Stimulated activated CD8-positive, alpha-beta memory T cell treated with anti-CD3 and anti-CD28 coated beads, Interleukin-4, amount 100 ng/mL, for 1 hour (primary cell): ENCODE measurements at places on chromosomes 4 and X.

DNA sequence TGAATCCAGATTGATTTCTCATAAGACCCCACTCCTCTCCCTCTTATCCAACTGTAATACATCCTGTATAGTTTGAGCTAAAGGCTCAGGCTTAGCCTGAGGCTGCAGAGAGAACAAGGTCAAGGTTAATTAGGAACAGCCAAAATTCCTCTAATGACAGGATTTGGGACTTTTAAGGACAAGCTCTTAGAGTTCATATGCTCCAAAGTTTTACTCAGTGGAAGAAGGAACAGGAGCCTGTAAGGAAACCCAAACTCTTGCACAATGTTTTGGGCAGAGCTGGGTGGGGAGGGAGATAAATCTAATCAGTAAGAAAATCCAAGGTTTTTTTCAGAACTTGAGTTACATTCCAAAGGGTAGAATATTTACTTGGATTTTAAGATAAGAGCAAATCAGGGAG is 238.8 kb downstream of the QDPR start:
- DNase-seq, result no peak

DNA sequence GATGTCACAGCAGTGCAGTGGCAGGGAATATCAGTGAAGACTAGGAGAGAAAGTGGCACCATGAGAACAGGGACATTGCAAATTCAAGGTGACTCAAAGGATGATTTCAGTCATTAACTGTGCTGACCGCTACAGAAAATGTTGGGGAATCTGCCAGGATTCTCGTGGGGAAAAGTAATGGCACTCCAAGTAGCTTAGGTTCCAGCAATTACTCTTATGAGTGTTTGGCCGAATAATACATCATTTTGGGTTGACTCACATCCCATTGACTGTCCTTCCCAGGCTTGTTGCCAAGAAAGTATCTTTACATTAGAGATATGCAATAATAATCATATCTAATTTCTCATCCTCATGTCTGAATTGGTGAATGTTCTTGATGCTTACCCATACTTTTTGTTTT is 1411.1 kb upstream of the PCDH7 start:
- DNase-seq, result no peak

GRCh38 chrX:16855363-16856075 is 14.6 kb downstream of the RBBP7 start:
- DNase-seq, result no peak

GRCh38 chr4:141158219-141158618 is 24.9 kb upstream of the RNF150 start:
- no peak for DNase-seq

GRCh38 chr4:44553180-44553579 is 98.2 kb downstream of the YIPF7 start:
- DNase-seq, result no peak

GRCh38 chr4:163600727-163601126 is 106.2 kb downstream of the TMA16 start:
- DNase-seq, result no peak

DNA sequence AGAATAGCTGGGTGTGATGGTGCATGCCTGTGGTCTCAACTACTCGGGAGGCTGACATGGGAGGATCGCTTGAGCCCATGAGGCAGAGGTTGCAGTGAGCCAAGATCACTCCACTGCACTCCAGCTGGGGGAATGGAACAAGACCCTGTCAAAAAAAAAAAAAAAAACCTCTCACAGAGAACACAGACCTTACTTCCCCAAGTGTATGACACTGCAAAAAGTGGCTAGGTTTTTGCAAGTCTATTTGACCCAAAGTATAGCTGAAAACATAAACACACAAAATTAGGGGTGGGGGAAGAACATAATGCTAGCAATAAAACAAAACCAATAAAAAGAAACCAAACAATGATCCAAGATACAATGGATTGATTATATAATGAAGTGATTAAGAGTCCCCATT is 6.7 kb downstream of the LAMP2 start:
- no peak for DNase-seq

GRCh38 chr4:123248085-123248659 is 148.4 kb upstream of the SPRY1 start:
- no peak for DNase-seq

GRCh38 chrX:19728915-19729314 is 158.5 kb downstream of the SH3KBP1 start:
- no peak for DNase-seq

DNA sequence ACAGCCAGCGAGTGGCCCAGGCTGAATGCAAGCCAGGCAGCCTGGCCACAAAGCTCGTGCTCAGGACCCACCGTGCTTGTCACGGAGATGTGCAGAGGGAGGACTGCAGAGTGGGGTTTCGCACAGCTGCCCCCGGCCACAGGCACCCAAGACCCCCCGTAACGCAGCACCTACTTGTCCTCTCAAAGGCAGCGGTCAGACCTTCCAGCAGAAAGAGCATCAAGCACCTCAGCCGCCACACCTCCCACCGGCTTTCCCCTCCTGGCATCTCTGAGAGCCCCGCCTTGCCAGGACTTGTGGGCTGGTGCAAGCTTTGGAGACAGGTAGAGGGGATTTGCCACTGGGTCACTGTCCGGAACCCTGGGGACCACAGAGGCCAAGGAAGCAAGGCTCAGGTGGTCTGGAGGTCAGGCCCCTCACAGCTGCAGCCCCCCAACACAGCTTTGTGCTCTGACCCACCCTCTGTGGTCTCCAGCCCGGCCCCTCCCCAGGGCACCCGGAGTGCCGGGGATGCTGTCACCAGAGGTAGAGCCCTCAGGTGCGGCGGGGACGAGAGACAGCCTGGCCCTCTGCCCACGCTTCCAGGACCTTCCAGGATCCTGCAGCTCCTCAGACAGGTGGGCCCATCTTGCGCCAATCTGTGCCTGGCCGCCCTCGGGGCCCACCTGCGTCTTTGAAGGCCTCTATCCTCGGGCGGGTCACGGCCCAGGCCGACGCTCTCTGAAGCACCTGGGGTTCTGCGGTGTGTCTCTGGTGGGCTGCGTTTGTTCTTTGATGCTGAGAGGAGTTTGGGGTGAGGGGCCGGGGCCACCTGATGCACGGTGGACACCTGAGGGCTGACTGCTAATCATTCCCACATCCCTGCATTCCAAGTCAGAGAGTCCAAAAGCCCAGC is 34.4 kb upstream of the HMX1 start:
- no peak for DNase-seq

GRCh38 chr4:793941-794621 is 31.8 kb downstream of the CPLX1 start:
- no peak for DNase-seq

GRCh38 chr4:97073194-97073593 is 1070.1 kb downstream of the STPG2 start:
- no peak for DNase-seq

DNA sequence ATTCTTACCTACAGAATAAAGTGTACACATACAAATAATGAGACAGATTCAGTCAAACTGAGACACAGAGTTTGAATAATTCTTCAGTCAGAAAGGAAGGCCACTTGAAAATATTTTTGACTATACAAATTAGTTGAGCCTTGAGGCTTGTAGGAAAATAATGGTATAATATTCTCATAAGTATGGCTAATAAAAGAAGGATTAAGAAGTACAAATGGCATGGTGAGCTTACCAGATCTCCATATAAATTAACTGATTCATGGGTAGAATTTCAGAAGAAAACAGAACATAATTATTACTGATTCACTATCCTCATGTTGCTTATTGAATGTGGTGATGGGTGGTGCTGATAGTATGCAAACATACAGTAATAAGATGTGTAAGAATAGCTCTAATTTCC is 401.1 kb downstream of the PCDH18 start:
- no peak for DNase-seq

DNA sequence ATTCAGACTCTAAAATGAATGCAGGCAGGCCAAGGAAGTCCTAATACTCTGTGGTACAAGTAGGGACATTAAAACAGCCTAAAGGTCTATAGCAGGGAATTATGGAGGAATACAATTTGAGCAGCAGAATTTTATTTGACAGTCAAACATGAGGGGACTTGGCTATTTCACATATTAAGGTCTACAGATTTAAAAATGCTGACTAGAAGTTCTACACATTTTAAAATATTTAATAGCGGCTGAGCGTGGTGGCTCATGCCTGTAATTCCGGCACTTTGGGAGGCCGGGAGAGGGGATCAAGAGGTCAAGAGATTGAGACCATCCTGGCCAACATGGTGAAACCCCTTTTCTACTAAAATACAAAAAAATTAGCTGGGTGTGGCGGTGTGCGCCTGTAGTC is 10.8 kb downstream of the HAUS3 start:
- no peak for DNase-seq

DNA sequence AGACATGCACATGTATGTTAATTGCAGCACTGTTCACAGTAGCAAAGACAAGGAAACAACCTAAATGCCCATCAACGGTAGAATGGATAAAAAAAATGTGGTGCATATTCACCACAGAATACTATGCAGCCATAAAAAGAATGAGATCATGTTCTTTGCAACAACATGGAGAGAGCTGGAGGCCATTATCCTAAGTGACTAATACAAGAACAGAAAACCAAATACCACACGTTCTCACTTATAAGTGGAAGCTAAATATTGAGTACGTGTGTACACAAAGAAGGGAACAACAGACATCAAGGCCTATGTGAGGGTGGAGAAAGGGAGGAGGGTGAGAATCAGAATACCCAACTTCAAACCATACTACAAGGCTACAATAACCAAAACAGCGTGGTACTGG is 17.4 kb upstream of the LNX1 start:
- no peak for DNase-seq

DNA sequence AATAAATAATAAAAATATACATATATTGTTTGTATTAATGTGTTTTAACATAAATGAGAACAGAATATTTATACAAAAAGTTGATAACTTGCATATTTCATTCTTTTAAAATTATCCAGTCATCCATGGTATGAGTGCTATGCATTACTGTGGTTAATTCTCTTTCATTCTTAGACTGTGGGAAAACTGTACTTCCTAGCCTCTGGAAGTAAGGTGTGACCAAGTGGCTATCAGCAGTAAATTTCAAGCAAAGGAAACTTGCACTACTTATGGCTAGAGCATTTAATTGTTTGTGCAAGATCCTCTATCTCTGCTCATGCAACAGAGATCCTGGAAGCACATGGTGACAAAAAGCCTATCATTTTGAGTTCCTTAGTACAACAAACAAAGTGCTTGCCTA is 1054.5 kb upstream of the PABPC4L start:
- DNase-seq, result no peak

DNA sequence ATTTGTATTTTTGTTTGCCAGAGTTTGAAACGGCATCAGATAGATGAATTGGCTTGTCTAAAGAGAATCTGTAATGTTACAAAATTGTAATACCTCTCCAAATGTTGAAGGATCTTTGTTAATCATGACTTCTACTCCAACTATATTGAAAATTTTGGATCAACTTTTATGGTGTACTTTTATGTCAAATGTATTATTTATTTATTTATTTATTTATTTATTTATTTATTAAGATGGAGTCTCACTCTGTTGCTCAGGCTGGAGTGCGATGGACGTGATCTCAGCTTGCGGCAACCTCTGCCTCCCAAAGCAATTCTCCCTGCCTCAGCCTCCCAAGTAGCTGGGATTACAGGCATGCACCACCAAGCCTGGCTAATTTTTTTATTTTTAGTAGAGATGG is 36.0 kb downstream of the RPA4 start:
- no peak for DNase-seq

DNA sequence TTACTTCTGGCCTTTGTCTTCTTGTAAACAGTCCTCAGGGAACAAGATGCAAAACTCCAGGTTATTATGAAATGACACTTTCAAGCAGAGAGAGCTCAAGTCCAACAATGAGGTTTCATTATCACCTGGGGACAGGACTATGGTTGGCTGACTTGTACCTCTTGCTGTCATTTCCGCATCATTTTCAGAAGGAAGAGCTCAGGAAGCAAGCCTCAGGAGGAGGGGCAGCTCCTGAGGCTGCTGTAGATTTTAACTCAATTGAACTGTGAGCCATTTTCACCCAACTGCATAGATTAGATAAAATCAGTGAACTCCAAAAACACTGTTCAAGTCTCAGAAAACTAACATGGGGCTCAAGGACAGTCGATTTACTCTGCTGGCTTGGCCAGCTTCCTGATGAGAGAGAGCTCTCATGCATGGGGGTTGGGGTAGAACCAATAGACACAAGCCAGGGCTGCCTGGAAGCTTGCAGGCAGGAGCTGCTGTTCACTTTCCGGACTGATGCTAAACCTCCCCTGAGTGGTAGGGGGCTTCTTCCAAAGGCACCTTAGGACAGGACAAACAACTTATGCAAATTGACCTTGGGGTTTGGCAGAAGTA is 23.6 kb downstream of the TMEM255A start:
- no peak for DNase-seq

DNA sequence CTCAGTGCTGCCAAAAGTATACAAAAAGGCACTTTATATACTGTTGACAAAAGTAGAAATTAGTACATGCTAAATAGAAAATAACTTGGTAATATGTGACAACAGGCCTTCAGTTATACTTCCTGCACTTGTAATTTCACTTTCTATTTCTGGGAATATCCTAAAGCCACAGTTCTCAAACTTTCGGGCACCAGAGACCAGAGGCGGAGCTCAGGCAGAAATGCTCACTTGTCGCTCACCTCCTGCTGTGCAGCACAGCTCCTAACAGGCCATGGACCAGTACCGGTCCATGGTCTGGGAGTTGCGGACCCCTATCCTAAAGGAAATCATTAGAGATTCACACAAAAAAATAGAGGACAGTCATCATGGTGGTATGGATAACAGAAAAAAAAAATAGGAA is 25.7 kb downstream of the ACSL4 start:
- DNase-seq, result no peak

- no peak for DNase-seq
Measured at GRCh38 chrX:23822397-23822796, 39.4 kb downstream of the SAT1 start.

GRCh38 chr4:139559089-139559479 is 3.1 kb upstream of the SETD7 start:
- DNase-seq, result no peak

DNA sequence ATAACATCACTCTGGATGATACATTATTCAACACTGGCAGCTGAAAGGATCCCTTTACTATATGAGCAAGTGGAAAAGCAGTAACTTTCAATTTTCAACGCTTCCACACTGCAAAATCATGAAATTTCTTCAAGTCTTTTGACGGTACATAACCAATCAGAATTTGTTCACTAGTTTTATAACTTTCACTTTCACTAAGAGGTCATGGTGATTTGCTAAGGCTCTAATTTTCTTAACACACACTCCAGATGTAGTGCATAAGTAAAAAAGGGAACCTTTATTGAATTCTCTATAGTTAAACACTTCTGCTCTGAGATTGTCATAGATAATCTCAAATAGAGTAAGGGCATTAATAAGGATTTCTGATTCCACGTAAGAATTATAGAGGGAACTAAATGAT is 4.1 kb downstream of the ARMCX2 start:
- DNase-seq, result no peak

DNA sequence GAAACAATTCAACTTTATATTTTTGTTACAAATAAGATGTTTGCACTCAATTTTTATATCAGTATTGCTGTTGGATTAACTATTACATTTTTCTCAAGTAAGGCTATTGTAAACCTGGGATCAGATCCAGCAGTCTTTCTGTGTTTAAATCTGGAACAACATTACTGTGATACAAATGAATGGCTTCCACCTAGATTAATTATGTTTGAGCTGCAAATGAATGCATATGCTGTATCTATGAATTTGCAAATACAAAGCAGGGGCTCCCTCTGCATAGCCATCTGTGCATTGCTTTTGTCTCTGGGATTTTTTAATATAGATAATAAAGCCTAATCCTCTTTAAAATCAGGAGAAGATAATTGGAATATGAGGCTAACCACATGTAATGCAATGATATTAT is 69.8 kb upstream of the NEIL3 start:
- no peak for DNase-seq
